ENCODE measurements at places on chromosomes 6 and 20. TPM values are rescaled to one million over a fixed set of nuclear protein-coding genes. Genes with fewer than 3 reads are reported as not detected.

- no peak for DNase-seq
Observed at GRCh38 chr6:136125585-136125984, 124.5 kb downstream of the MTFR2 start.

Gene ME1
- 20.3 TPM for total RNA-seq

- DNase-seq = no peak
Observed at GRCh38 chr20:40056171-40056570, 632.9 kb downstream of the MAFB start.

GRCh38 chr6:148497717-148498116, 155.1 kb downstream of the SASH1 start:
- no peak for DNase-seq

Gene NKAIN4
- 1.2 TPM for total RNA-seq

DNA sequence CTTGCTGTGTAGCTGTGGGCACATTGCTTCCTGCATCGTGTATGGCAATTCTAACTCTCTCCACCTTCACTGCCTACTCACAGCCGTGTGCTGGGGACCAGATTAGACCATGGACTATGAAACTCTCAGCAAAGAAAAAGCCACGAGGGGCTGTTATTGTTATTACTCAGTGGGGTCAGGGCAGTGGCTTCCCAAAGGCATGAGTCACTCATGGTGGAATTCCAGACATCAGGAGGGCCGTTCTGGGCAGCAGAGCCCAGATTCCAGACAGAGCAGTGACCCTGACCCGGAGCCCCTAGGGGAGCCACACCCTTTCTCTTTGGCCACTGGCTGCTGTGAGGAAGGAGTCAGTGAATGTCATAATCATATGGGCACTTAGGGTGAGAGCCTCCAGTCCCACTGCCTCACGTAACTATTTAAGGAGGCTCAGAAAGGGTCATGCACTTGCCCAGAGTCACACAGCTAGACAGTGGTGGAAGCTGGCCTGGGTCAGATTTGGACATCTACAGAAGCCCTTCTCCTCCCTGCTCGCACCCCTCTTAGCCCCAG, 22.2 kb upstream of the CCN5 start:
- DNase-seq = no peak

DNA sequence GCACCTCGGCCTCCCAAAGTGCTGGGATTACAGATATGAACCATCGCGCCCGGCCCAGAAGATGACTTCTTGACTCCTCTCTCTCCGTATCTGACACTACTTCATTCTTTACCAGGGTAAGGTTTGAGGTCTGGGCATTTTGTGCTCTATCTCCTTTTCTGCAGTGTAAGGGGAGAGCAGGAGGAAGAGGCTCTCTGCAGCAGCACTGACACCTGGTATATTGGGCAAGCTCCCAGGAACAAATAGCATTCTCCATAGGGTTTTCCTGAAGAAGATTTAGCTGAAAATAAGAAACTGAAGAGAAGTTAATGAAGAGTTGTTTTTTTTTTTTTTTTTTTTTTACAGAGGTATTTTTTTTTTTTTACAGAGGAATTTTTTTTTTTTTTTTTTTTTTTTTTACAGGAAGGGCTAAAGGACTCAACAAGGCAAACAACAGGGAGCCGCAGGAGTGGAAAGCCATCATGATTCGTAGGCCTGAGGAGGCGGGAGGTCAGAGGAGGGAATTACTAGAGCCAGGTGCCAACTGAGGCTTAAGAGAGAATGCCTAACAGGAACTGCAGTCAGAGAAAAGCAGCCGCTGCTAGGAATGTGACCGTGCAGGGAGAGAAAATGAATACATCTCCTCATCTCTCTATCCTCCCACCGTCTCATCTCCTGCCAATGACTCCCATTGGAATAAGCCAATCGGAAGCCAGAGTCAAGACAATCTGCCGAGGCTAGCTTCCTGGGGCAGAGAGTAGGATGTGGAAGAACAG, 34.7 kb upstream of the ADGRF4 start:
- no peak for DNase-seq

DNA sequence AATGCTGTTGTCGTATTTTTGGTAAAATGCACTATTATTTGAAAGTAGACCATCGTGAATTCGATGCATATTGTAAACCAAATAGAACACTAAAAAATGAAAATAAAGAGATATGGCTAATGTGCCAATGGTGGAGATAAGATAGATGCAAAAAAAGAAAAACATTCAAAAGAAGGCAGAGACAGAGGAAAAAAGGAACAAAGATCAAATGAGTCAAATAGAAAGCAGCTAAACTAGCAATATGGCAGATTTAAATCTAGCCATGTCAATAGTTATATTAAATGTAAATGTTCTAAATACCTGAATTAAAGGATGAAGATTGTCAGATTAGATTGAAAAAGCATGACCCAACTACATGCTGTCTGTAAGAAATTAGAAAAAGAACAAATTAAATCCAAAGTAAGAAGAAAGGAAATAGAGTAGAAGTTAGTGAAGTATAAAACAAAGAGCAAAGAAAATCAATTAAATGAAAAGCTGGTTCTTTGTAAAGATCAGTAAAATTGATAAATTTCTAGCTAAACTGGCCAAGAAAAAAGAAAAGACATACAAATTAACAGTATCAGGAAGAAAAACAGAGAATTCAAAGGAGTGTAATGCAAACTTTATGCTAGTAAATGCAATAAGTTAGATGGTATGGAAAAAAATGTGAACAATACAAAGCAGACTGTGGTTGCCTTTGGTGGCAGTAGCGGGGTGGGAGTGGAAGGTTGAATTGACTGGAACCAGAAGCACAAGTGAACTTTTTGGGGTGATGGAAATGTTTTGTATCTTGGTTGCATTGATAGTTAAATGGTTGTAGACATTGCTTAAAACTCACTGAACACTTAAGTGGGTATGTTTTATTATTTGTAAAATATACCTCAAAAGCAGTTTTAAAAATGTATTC, 44.8 kb downstream of the PTPN1 start:
- DNase-seq = no peak

Gene CTCFL
- total RNA-seq = not detected

DNA sequence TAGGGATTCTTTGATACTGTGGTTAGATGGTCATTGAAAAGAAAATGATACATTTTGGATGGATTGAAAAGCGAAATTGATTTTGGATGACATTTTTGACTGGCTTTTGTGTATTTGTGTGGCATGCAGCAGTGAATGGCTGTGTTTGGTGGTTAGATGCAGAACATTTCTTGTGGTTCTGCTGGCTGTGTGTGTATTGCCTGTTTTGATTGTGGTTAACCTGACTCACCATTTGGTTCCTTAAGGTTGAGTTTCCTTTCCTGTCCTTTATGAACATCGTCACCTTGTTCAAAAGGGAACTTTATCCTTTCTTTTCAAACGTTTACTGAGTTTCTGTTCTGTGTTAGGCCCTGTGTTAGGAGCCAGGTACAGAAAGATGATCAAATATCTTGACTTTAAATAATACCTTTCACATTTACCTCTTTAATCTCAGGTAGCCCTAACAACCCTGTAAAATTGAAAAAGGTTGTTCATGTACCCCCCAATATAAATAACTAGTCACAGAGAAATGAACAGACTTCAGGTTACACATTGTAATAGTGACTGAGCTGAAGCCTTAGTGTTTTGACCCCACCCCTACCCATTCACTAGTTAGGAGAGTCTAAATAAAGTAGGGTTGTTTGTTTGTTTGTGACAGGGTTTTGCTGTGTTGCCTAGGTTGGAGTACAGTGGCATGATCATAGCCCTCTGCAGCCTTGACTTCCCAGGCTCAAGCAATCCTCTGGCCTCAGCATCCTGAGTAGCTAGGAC, 23.8 kb downstream of the ANKS1A start:
- DNase-seq = no peak

DNA sequence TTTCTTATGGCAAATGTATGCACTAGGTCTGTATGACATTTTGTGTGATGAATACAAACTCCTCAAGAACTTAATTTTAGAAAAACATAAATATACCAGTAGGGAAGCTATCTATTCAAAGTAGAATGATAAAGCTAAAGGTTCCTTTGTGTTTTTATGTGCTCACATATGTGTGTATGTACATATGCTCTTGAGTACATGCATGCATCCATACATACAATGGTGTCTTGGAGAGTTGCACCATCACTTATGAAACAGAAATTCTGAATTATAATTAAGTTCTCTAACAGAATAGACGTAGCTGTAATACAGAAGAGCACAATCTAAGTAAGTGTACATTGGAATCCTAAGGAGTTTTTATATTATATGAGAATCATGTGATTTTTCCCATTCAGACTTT, 2.3 kb downstream of the NKAIN2 start:
- DNase-seq = no peak

- no peak for DNase-seq
Observed at GRCh38 chr6:4553387-4553786, 222.8 kb upstream of the CDYL start.

DNA sequence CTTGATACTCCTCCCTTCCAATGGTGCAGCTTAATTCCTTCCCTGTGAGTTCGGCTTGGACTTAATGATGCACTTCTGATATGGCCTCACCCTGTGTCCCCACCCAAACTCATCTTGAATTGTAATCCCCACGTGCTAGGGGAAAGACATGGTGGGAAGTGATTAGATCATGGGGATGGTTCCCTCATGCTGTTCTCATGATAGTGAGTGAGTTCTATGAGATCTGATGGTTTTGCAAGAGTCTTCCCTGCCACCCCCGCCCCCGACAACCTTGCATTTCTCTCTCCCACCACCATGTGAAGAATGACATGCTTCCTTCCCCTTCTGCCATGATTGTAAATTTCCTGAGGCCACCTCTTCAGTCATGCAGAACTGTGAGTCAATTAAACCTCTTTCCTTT, 50.3 kb upstream of the HLA-G start:
- no peak for DNase-seq

DNA sequence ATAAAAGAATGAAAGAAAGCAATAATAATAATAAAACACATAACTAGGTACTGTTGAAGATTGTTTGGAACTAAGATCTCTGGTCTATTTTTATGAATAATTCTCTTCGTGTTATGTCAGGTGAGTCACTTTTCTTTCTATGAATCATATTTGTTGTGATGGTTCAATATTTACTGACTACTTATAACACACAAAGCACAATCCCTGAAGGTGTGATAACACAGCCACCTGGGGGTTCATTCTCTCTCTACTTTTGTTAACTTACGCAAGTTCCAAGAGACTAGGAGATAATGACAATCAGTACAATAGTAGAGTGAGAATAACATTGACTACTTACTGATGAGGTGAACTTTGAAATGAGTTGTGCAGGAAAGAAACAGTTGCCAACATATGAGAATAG, 149.9 kb downstream of the IBTK start:
- DNase-seq = no peak

DNA sequence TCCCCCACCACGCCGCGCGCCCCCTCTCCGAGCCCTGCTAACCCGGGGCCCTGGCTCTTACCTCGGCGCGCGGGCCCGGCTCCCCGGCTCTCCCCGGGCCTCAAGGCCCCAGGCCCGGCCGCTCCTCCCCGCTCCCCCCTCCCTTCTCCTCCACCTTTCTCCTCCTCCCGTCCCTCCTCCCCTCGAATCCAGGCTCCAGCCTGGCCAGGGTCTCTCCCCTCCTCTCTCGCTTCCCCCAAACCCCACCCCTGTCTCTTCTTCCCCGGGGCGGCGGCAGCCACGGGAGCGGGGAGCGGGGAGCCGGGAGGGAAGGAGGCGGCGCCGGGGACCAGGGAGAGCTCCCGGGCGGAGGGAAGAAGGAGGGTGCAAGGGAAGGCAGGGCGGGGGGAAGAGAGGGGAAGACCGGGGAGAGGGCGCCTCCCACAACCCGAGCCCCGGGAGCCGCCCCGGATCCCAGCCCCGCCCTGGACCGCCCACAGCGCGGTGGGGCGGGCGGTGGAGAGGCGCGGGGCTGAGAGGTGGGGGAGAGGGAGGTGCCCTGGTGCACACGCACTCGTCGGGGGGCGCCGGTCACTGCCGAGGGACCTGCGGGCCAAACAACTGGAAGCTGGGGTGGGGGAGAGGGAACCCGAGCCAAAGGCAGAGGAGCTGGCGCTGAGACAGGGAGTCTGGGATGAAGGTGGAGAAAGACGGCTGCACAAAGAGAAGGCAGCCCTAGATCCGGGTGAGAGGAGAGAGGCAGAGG, at the start of gene GABBR1:
TSS of gene GABBR1 (minus strand) at position 395 of the 745 bp plus-strand sequence. CDS start 798 bp downstream, outside the sequence.
- DNase-seq = peak; percentile 89

Gene SIRPA
- 20.3 TPM for total RNA-seq
